Head of caudate nucleus (tissue), 42 donors: ENCODE measurements at places on chromosomes 5 and 9.

GRCh38 chr5:56459394-56460194 is 226.5 kb upstream of the ANKRD55 start:
- no peak for DNase-seq

GRCh38 chr9:112361601-112362000 is 18.3 kb upstream of the HSDL2 start:
- DNase-seq: peak; percentile 30

- no peak for DNase-seq
Observed at GRCh38 chr5:55636683-55637082, 75.4 kb downstream of the SLC38A9 start.

- peak; percentile 87 for DNase-seq
Observed at GRCh38 chr9:130682421-130683121, 11.0 kb upstream of the EXOSC2 start.

DNA sequence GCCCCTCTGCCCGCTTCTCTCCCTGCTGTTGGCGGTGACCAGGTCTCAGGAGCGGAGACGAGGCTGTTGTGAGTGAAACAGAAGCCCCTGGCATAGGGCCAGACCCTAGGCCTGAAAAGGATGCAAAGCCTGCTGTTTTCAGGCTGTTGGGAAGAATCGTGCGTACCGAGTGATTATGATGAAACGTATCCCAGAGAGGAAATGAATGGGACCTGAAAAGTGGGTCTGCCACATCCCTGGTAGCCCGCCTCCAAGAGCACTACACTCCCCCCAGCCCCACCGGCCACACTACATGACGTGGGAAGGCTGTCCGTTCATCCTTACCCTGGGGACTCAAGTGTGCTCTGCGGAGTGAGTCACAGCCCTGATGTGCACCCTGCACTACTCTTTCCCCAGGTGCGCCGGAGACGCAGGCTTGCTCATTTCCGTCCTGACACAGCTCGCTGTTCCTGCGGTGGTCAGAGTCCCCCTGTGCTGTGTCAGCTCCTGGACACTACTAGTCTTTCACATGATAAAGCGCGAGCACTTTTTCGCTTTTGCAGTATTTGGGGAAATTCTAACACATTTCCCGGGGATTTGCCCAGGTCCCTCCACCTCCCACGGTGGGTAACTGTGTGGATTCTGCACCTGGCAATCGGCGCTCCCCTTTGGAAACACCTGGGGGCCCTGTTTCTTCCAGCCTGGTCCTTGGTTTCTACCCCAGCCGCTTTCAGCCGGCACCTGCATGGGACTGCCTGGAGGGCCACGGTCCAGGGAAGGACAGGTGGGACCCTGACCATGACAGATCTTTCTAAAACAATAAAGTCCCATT is 91.5 kb downstream of the ANKRD33B start:
- no peak for DNase-seq

- no peak for DNase-seq
Observed at GRCh38 chr5:100841358-100842076, 61.6 kb downstream of the ST8SIA4 start.
